Testis (tissue), 5 donors: ENCODE measurements at places on chromosomes 7 and 10. TPM values are rescaled to one million over a fixed set of nuclear protein-coding genes. Genes with fewer than 3 reads are reported as not detected.

- DNase-seq, result peak; percentile 46
- H3K4me3 ChIP-seq, result no peak overlapping the region
- no peaks in the 10 kb centered on the region for H3K36me3 ChIP-seq
- no peak overlapping the region for H3K27ac ChIP-seq
Measured at GRCh38 chr10:17512341-17513001, 58.1 kb upstream of the ST8SIA6 start.

Gene TUBB8
- total RNA-seq, result 2.0 TPM

Gene SKAP2
- 33.9 TPM for total RNA-seq

DNA sequence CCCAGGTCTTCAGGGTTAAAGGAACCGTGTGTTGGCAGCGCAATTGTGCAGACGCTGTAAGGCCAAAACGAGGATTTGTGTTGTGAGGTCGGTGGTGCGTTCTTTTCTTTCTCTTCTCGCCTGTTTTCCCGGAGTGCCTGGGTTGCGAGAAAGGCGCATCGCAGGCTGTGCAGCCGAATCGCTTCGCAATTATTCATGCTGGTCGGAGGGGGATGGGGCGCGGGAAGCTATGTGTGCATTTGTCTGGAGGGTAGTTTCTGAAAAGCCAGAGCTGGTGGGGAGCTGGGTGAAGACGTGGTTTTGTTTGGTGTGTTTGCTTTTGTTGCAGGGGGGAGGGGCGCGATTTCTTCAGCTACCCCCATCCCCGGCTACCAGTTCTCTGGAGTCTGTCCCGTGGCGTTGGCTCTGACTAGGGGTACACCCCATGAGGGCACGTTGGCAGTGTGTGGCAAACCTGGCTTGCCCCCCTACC is 2.1 kb downstream of the MXI1 start:
- H3K27ac ChIP-seq, result peak overlapping the region; percentile 95
- peak; percentile 65 for DNase-seq
- H3K4me1 ChIP-seq, result peaks cover 22% of the 10 kb centered on the region
- no peaks in the 10 kb centered on the region for H3K36me3 ChIP-seq
- peak overlapping the region; percentile 79 for H3K4me3 ChIP-seq

Gene MPP7
- total RNA-seq, result 10.8 TPM

Gene CFAP46
- total RNA-seq, result 67.6 TPM

- H3K4me3 ChIP-seq, result no peak overlapping the region
- H3K27ac ChIP-seq, result no peak overlapping the region
- no peak for DNase-seq
- no peaks in the 10 kb centered on the region for H3K36me3 ChIP-seq
Measured at GRCh38 chr7:930975-931758, 23.3 kb downstream of the ADAP1 start.

Gene RPEL1
- not detected for total RNA-seq

DNA sequence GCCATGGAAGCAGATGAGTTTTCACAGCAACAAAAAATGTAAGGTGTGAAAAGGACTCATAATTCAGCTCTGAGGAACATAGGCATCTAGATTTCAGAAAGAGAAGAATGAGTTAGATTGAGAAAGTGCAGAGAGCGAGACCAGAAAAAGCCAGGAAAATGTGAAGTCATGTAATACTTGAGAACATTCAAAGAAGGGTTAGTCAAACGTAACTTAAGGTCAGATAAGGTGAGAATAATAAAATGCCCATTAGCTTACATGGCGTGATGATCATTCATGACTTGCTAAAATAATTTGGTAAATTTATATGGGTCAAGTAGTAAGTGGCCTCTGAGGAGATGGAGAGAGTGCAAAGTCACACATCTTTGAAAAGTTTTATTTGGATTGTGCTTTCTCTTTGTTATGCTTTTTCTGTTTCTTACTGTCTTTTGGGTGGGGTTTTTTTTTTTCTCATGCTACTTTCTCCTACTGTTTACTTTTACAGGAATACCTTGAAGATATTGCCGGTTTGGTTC is 271.8 kb upstream of the NRG3 start:
- no peak for DNase-seq
- no peak overlapping the region for H3K4me3 ChIP-seq
- no peaks in the 10 kb centered on the region for H3K27me3 ChIP-seq
- H3K27ac ChIP-seq, result no peak overlapping the region

Gene PMS2
- 13.3 TPM for total RNA-seq

DNA sequence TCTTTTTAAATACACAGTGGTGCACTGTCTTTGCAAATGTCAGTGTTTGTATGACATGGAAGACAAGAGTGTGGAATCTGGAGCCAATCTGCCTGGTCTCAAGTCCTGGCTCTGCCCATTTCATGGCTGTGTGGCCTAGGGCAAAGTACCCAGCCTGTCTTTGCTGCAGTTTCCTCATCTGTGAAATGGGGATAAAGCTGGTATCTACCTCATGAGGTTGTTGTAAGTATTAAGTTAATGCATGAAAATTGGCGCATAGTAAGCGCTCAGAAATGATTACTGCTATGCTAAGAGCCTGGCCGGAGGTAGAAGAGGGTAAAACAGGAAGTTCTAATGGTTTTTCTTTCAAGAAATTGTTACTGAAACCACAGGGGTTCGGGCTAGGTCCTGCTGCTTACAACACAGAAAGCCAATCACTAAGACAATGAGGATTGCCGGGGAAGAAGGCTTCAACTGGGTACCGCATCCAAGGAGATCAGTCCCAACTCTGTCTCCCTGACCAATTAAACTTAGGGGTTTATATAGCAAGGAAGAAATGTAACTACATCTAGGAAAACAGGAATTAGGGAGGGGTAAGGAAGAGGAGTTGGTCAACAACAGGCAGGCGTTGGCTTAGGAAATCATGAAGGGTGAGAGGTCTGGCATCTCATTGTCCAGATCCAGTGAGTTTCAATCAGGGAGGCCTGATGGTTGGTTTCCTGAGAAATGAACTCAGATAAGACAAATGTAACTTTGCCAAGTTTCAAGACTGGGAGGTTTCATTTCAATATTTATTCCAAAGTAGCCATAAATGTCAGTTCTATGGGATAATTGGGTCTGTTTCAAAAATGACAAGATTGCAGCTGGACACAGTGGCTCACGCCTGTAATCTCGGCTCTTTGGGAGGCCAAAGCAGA is 57.0 kb downstream of the CHST3 start:
- no peak for DNase-seq
- H3K4me1 ChIP-seq, result peaks cover 44% of the 10 kb centered on the region
- H3K27ac ChIP-seq, result no peak overlapping the region

- no peak overlapping the region for H3K27ac ChIP-seq
- DNase-seq, result peak; percentile 29
- no peaks in the 10 kb centered on the region for H3K27me3 ChIP-seq
- H3K4me3 ChIP-seq, result no peak overlapping the region
- H3K4me1 ChIP-seq, result no peaks in the 10 kb centered on the region
Measured at GRCh38 chr10:50653142-50653541, 29.4 kb upstream of the SGMS1 start.

DNA sequence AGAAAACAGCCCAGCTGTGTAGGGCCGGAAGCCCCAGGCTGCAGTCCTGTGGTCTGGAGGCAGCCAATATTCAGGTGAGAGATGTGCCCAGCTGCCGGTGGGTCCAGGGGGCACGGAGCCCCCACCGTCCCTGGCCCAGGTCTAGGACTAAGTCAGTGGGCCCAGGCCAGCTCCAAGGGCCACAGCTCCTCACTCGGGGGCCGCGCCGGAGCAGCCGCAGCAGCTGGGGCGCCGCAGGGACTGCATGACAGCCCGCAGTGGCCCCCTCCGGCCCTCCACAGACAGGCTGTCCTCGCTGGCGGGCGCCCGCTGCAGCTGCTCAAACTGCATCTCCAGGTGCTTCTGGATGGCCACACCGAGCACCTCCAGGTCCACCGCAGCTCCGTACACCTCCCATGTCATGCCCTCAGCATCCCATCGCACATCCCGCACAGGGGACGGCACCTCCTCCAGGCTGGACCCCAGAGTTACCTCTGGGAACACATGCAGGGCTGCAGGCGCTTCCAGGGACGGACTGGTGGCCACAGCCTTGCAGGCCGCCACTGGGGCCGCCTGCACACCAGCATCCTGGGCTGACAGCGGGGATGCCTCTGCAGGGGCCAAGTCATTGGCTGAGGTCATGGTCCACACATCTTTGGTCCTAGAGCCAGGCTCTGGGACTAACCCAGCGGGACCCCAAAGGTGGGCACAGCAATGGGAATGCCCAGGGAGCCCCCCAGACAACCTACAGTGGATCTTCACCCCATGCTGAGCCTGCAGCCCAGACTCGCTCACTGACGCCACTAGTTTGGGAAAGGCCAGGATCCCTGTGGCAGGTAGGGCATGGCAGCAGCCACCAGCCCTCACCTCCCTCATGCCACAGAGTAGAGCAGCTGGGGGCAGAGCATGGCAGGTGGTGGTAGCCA is 7.0 kb downstream of the GPRIN2 start:
- H3K27ac ChIP-seq, result no peak overlapping the region
- H3K36me3 ChIP-seq, result no peaks in the 10 kb centered on the region
- no peak overlapping the region for H3K4me3 ChIP-seq

DNA sequence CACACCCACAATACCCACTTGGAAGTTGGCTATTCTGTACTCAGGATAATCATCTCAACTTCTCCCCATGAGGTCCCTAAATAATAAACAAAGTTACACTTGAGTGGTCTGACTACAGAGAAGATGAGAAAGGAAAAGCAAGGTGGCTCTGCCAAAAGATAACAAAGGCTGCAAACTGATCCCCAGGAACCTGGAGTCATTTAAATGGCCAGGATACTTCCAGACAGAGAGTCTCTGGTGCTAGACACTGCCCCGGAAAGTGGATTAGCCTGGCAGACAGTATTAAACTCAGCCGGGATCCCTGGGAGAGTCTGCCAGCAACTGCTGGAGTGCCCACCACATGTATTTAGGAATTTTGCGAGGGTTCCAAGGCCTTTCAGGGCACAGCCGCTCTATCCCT is 93.7 kb downstream of the DGKI start:
- no peak overlapping the region for H3K27ac ChIP-seq
- H3K36me3 ChIP-seq, result no peaks in the 10 kb centered on the region
- no peaks in the 10 kb centered on the region for H3K4me1 ChIP-seq
- DNase-seq, result no peak
- H3K27me3 ChIP-seq, result no peaks in the 10 kb centered on the region
- H3K4me3 ChIP-seq, result no peak overlapping the region

DNA sequence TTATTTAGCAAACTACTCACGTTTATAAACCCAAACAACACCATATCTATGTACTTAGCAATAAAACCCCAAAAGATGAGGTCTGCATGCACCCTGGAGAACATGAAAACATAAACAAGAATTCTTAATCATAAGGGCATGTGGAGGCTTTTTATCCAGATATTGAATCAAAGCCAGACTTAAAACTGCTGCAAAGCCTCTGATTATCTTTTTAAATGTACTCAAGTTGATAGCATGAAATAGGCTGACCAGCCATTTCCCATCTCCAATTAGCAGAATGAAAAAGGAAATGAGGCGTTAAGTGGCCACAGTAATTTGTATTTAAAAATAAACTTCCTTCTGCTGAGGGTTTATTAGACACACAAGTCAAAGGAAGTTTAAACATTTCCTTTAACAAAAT is 48.3 kb downstream of the ITIH5 start:
- no peaks in the 10 kb centered on the region for H3K36me3 ChIP-seq
- H3K27me3 ChIP-seq, result no peaks in the 10 kb centered on the region
- H3K4me1 ChIP-seq, result no peaks in the 10 kb centered on the region
- peak overlapping the region; percentile 6 for H3K27ac ChIP-seq
- H3K4me3 ChIP-seq, result no peak overlapping the region
- no peak for DNase-seq

- H3K36me3 ChIP-seq, result no peaks in the 10 kb centered on the region
- H3K4me3 ChIP-seq, result no peak overlapping the region
- no peak for DNase-seq
- no peaks in the 10 kb centered on the region for H3K4me1 ChIP-seq
- H3K27ac ChIP-seq, result no peak overlapping the region
- H3K27me3 ChIP-seq, result no peaks in the 10 kb centered on the region
Measured at GRCh38 chr10:101536800-101537199, 51.3 kb downstream of the POLL start.

DNA sequence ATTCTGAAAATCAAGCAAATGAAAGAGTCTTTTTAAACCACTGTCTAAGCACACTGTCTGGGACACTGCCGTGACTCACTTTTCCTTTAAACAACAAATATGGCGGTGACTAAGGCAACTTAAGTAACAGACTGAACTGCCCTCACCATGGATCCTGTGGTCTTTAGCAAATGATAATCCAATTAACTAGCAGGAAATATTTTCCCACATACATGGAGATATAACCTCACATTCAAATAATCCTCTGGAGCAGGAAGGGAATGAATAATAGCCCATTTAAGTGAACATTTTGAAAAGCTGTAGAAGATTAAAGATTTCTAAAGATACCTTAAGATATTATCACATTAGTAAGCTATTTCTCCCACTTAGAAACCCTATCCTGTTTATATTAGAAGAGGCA is 40.3 kb upstream of the LRRC17 start:
- H3K36me3 ChIP-seq, result no peaks in the 10 kb centered on the region
- H3K27me3 ChIP-seq, result no peaks in the 10 kb centered on the region
- H3K4me1 ChIP-seq, result no peaks in the 10 kb centered on the region
- H3K27ac ChIP-seq, result no peak overlapping the region
- no peak for DNase-seq

Gene KIAA1549
- 7.4 TPM for total RNA-seq

Gene NEURL1
- total RNA-seq, result 21.9 TPM

- H3K36me3 ChIP-seq, result no peaks in the 10 kb centered on the region
- no peak for DNase-seq
- H3K4me1 ChIP-seq, result no peaks in the 10 kb centered on the region
- no peak overlapping the region for H3K4me3 ChIP-seq
Measured at GRCh38 chr10:96309628-96310320, 5.5 kb downstream of the DNTT start.

- DNase-seq, result no peak
- peak overlapping the region; percentile 83 for H3K4me3 ChIP-seq
- peak overlapping the region; percentile 74 for H3K27ac ChIP-seq
- no peaks in the 10 kb centered on the region for H3K4me1 ChIP-seq
- no peaks in the 10 kb centered on the region for H3K27me3 ChIP-seq
Measured at GRCh38 chr10:79905322-79906314, 43.3 kb downstream of the SFTPD start.

DNA sequence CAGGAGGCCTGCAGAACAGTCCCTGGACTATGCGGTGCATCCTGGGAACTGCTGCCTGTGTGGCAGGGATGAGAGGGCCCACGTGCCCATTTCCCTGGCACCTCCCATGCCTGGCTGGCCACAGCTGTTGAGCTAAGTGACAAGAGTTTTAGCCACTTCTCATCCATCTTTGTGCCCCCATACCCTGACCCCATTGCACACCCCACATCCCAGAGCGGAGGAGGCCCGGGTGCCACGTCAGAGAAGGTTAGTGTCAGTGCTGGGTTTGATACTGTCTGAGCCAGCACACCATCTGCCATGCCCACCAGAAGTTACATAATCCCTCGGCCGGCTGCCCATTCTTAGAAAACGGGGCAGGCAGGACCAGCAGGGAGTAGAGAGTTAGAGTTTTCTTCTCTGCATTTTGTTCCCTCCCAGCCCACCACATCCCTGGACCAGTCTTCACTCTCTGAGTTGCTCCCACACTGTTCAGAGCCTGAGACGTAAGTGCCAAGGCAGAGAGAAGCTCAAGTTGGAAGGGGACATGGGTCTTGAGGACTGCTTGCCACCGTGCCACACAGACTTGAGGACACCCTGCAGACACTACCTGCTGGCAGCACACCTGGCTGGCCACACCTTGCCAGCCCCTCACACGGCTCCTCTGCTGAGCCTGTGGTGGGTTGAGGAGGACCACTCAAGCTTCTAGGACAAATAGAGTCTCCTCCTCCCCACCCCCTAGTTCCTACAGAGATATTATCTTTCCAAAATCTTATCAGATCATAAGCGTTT is 13.1 kb downstream of the UNC5B start:
- no peak overlapping the region for H3K27ac ChIP-seq
- no peak overlapping the region for H3K4me3 ChIP-seq
- H3K4me1 ChIP-seq, result peaks cover 21% of the 10 kb centered on the region
- no peak for DNase-seq
- no peaks in the 10 kb centered on the region for H3K27me3 ChIP-seq
